Activated naive CD4-positive, alpha-beta T cell (primary cell): ENCODE measurements at places on chromosomes 2 and 18.

DNA sequence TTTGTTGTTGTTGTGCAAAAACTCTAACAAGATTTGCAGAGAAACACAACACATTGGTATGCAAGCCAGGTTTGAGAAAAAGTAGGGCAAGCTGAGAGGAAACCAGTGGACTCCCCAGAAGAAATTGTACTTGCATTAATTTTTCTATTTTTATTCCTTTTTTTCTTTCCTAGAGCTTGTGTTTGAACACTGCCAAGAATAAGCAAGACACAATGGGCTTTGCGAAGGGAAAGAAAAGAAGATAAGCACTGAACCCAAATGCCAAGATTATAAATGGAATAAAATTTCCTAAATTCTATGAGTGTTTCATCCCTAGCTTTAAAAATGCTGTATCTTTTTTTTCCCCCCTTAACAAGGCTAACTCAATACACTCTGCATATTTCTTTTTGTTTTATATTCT is 17.0 kb upstream of the CYTIP start:
- DNase-seq: no peak

GRCh38 chr18:41754332-41754731 is 200.7 kb upstream of the PIK3C3 start:
- DNase-seq: no peak

GRCh38 chr2:105144941-105145300 is 96.6 kb upstream of the GPR45 start:
- DNase-seq: no peak

- DNase-seq: no peak
Observed at GRCh38 chr18:3481696-3482210, 31.8 kb downstream of the TGIF1 start.

GRCh38 chr18:12645751-12646203 is 12.1 kb downstream of the SPIRE1 start:
- DNase-seq: no peak

DNA sequence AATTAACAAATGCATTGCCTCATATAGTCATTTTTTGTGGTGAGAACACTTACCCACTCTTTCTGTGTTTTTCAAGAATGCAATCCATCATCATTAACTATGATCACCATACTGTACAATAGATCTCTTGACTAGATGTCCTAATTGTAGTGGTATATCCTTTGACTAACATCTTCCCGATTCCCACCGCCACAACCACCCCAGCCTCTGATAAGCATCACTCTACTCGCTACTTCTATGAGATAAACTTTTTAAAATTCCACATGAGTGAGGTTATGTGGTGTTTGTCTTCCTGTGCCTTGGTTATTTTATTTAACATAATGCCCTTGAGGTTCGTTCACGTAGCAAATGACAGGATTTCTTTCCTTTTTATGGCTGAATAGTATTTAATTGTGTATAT is 6.6 kb downstream of the VWA3B start:
- no peak for DNase-seq
